ENCODE measurements at places on chromosomes 11 and 22. TPM values are rescaled to one million over a fixed set of nuclear protein-coding genes. Genes with fewer than 3 reads are reported as not detected.
A peak's percentile ranks its signal among the peaks of the same experiment; 100 is the strongest.

ATG2A gene
- 28.7 TPM for total RNA-seq

GRCh38 chr22:46162285-46162684, 12.0 kb downstream of the PPARA start:
- no peak for DNase-seq

CAT gene
- total RNA-seq: 58.3 TPM

- no peak for DNase-seq
Measured at GRCh38 chr11:126185259-126186024, 26.0 kb downstream of the RPUSD4 start.

FXYD2 gene
- total RNA-seq: not detected

GRCh38 chr11:8288824-8289491, 25.3 kb upstream of the LMO1 start:
- DNase-seq: no peak

FAM118A gene
- total RNA-seq: 41.5 TPM

DNA sequence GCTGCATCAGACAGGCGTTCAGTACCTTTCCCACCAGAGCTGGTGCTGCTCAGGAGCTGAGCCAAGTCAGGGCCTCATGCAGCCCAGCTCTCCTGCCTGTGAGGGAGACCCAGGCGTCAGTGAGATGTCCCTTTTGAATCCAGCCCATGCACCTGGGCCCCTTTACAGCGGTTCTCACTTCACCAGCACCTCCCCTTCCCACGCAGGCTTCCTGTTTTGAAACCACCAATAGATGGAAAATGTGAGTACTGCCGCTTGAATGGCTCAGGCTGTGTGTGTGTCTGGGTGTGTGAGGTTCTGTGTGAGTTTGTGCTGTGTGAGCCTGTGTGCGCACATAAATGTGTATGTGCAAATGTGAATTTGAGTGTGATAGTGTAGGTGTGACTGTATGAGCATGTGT, 88.4 kb downstream of the UBASH3B start:
- peak; percentile 92 for DNase-seq

DNA sequence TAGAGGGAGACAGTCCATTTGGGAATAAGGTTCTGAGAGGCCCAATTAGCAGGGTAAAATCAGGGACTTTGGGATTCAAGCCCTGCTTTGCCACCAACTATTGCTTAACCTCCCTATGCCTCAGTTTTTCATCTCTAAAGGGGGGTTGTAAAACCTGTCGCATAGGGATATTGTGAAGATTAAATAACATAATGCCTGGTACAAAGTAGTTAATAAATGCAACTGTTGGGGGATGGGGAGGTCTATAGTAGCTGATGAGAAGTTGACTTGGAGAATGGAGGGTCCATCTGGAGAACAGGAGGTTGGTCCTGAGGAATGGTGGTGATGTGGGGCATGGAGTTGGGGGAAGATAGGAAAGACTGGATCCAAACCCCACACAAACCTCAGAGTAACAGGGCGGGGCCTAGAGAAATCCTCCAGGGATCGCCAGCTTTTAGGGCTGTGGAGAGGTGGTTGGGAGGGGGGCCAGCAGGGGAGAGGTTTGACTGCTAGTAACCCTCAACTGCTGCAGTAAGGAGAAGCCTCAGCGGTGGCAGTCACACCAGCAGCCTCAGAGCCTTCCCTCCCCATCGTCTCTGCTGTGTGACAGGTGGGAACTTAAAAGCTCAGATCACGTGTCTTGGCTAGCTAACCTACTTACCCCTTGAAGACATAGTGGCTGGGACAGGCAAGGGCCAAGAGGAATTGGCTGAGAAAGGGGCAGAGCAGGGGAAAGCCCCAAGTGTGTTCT, 1.1 kb upstream of the ABCG4 start:
- DNase-seq: peak; percentile 50

GRCh38 chr11:95134491-95134890, 44.8 kb downstream of the ENDOD1 start:
- no peak for DNase-seq

PGR gene
- not detected for total RNA-seq

GRCh38 chr11:856397-856796, 13.7 kb downstream of the TSPAN4 start:
- no peak for DNase-seq

GRCh38 chr22:49713003-49713402, 114.7 kb downstream of the BRD1 start:
- no peak for DNase-seq

Data from OCI-LY7 (cell line).